ENCODE measurements at places on chromosomes 11 and 22. TPM values are rescaled to one million over a fixed set of nuclear protein-coding genes. Genes with fewer than 3 reads are reported as not detected.

- H3K27me3 ChIP-seq = no peaks in the 10 kb centered on the region
- no peak overlapping the region for H3K4me3 ChIP-seq
- peaks cover 3% of the 10 kb centered on the region for H3K36me3 ChIP-seq
- DNase-seq = no peak
Observed at GRCh38 chr11:64864135-64864472, 14.3 kb downstream of the EHD1 start.

- no peak overlapping the region for H3K4me3 ChIP-seq
- DNase-seq = peak; percentile 32
- H3K27ac ChIP-seq = no peak overlapping the region
- H3K4me1 ChIP-seq = peaks cover 17% of the 10 kb centered on the region
- peaks cover 7% of the 10 kb centered on the region for H3K36me3 ChIP-seq
Observed at GRCh38 chr11:71294846-71295600, 42.6 kb upstream of the SHANK2 start.

- no peaks in the 10 kb centered on the region for H3K4me1 ChIP-seq
- no peak overlapping the region for H3K27ac ChIP-seq
- peaks cover 24% of the 10 kb centered on the region for H3K36me3 ChIP-seq
- no peak for DNase-seq
Observed at GRCh38 chr11:19880088-19880345, 167.4 kb downstream of the NAV2 start.

- peaks cover 59% of the 10 kb centered on the region for H3K4me1 ChIP-seq
- H3K4me3 ChIP-seq = no peak overlapping the region
- no peaks in the 10 kb centered on the region for H3K27me3 ChIP-seq
- no peak for DNase-seq
- H3K27ac ChIP-seq = peak overlapping the region; percentile 100
Observed at GRCh38 chr22:38177926-38178604, 3.6 kb downstream of the PLA2G6 start.

GRCh38 chr11:125871391-125872137 lies 15.9 kb upstream of the HYLS1 start:
- H3K36me3 ChIP-seq = no peaks in the 10 kb centered on the region

GRCh38 chr22:41177622-41178424 lies 27.3 kb upstream of the L3MBTL2 start:
- H3K27me3 ChIP-seq = no peaks in the 10 kb centered on the region
- H3K4me1 ChIP-seq = peaks cover 10% of the 10 kb centered on the region
- peak; percentile 75 for DNase-seq
- H3K36me3 ChIP-seq = peaks cover 51% of the 10 kb centered on the region
- no peak overlapping the region for H3K4me3 ChIP-seq

- H3K27ac ChIP-seq = peak within 1 kb of the TSS; percentile 79
- peaks cover 16% of the 10 kb centered on the region for H3K4me1 ChIP-seq
- peaks cover 3% of the 10 kb centered on the region for H3K27me3 ChIP-seq
- peak within 1 kb of the TSS; percentile 76 for H3K4me3 ChIP-seq
Observed at GRCh38 chr22:36775964-36776669, at the start of gene IFT27. IFT27 (minus strand) TSS chr22:36776119; CDS start chr22:36775707, 412 bp downstream.

- no peak overlapping the region for H3K27ac ChIP-seq
- no peak overlapping the region for H3K4me3 ChIP-seq
- no peak for DNase-seq
Observed at GRCh38 chr11:60336767-60337391, 9.8 kb downstream of the MS4A6E start.

GRCh38 chr11:120254788-120255518 lies 15.0 kb downstream of the POU2F3 start:
- H3K4me1 ChIP-seq = no peaks in the 10 kb centered on the region
- no peak overlapping the region for H3K4me3 ChIP-seq
- peaks cover 65% of the 10 kb centered on the region for H3K27me3 ChIP-seq

GRCh38 chr22:48053486-48053885 lies 1291.0 kb downstream of the TBC1D22A start:
- H3K4me3 ChIP-seq = no peak overlapping the region
- H3K4me1 ChIP-seq = no peaks in the 10 kb centered on the region
- no peak overlapping the region for H3K27ac ChIP-seq
- no peaks in the 10 kb centered on the region for H3K27me3 ChIP-seq
- DNase-seq = peak; percentile 49

GRCh38 chr11:123587559-123587958 lies 66.9 kb downstream of the SCN3B start:
- H3K27ac ChIP-seq = no peak overlapping the region
- no peaks in the 10 kb centered on the region for H3K36me3 ChIP-seq
- H3K27me3 ChIP-seq = no peaks in the 10 kb centered on the region
- H3K4me3 ChIP-seq = no peak overlapping the region
- no peaks in the 10 kb centered on the region for H3K4me1 ChIP-seq
- no peak for DNase-seq

DNA sequence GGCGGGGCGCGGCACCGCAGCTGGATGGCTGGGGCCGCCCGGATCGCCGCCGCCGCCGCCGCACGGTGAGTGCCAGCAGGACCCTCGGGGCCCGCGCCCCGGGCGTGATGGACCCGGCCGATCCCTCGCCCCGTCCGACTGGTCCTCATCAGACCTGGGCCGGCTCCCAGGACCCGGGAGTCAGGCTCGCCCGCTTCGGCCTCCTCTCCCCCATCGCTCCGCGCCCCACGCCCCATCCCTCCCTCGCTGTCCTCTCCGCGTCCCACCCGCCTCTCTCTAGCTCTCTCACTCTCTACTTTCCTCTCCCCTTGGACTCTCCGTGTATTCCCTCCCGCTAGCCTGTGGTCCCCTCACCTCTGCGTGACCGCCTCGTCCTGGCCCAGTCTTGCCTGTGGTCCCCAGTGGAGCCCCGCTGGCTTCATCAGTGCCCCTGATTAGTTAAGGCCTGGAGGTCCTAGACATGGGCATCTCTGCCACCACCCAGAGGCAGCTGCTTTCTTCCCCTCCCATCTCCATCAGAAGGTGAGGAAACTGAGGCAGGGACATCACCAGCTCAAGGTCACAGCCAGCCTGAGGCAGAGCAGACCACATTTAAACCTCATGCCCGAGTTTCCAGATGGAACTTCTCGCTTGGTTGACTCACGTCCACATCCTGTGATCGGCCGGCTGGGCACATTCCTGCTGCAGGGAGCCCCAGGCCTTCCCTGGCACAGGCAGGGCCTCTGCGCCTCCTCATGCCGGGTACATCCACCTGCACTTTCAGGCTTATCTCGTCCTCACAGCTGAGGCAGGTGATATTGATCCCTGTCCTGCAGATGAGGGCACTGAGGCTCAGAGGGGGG lies 429 bp downstream of the SLC39A13 start:
- peak overlapping the region; percentile 98 for H3K27ac ChIP-seq
- peak; percentile 89 for DNase-seq
- H3K4me1 ChIP-seq = peaks cover 27% of the 10 kb centered on the region
- peaks cover 6% of the 10 kb centered on the region for H3K36me3 ChIP-seq

DNA sequence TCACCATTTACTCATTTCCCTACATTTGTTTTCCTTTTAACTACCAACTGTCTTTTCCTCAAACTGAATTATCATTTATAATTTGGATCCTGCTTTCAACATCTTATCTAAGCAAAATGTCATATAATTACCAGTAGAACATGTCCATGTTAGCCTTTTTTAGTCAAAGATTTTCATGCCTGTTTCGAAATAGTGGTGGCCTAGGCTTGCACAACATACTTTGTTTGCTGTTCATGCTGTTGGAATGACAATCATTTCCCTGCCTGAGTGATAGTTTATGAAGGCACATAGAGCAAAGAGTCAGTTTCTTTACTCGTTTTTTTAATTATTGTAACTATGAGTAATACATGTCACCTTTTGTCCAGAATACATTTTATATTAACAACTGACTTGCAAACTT lies 144.3 kb upstream of the ANO3 start:
- no peaks in the 10 kb centered on the region for H3K36me3 ChIP-seq
- DNase-seq = no peak
- no peak overlapping the region for H3K4me3 ChIP-seq
- peak overlapping the region; percentile 71 for H3K27ac ChIP-seq
- H3K27me3 ChIP-seq = no peaks in the 10 kb centered on the region

DNA sequence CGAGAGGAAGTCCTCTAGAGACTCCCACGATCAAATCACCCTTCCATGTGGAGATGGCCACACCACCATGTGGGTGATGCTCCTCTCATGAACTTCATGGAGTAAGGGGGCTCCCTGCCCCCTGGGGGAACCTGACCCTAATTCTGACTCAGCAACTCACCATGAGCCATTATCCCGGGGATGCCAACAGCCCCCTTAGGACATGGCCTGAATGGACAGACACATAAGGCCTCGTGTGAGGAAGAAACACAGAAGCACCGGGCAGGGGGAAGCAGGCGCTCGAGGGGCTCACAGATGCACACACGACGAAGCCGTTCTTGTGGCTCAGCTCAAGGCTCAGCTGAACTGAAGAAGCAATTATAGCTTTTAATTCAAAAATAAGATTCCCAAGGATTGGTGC lies 99.5 kb upstream of the BID start:
- no peak overlapping the region for H3K4me3 ChIP-seq
- H3K36me3 ChIP-seq = peaks cover 18% of the 10 kb centered on the region
- no peaks in the 10 kb centered on the region for H3K27me3 ChIP-seq
- no peak overlapping the region for H3K27ac ChIP-seq
- no peaks in the 10 kb centered on the region for H3K4me1 ChIP-seq

DNA sequence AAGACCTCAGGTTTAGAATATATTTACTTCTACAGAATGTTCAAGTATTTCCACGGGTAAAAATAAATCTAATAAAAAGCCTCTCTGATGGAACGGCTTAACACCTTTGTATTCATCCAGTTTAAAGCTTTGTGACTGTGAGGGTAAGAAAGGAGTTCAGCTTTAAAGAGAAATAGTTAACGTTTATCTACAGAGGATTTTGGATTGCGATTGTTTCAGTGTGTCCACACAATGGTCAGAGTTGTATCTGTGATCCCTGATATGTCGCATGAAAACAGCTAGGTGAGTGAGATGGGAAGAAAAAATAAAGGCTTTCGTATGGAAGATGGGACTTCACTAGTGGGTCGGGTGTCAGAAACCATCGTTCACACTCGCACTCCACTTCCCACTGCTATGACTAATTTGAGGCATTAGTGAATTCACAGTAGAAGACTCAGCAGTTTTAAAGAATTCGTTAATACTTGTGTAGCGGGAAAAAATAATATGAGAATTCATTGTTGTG lies 1.6 kb downstream of the APLP2 start:
- H3K36me3 ChIP-seq = no peaks in the 10 kb centered on the region
- no peaks in the 10 kb centered on the region for H3K27me3 ChIP-seq
- DNase-seq = no peak
- peaks cover 31% of the 10 kb centered on the region for H3K4me1 ChIP-seq
- peak overlapping the region; percentile 81 for H3K27ac ChIP-seq

DNA sequence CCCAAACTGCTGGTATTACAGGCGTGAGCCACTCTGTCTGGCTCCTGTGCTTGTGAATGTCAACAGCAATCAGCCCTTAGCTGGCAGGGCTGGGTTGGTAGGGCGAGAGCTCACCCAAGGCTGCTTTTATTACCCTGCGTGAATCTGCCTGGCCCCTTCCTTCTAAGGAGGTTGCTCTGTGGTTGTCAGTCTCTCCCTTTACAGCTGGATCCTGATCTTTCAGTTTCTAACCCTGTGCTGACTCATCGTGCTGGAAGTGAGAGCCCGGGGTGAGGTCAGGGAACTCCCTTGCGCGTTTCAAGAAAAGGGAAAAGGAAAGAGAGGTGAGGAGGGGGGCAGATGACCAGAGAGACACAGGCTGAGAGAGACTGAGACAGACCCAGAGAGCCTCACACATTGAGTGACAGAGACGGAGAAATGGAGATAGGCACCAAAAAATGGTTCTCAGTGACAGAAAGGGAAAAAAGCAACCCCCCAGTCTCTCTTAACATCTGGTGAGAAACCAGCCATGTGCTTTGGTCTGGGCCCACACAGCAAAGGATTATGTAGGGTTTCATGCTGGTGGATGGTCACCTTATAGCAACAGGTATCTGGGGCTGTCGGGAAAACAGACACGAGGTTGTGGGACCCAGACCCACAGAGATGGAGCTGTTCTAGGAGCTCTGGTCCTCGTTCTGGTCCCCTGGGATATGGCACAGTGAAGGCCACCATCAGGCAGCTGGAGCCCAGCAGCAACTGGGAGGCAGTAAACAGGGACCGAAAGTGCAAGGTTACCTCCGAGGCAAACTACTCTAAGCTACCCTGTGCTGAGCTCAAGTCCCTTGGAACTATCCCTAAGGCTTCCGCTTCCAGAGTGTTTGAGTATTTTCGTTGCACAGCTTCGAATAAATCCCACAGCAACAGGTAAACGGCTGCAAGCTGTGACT lies 2.5 kb downstream of the TCN2 start:
- H3K4me3 ChIP-seq = peak overlapping the region; percentile 59
- DNase-seq = no peak
- peak overlapping the region; percentile 94 for H3K27ac ChIP-seq
- peaks cover 48% of the 10 kb centered on the region for H3K4me1 ChIP-seq
- H3K36me3 ChIP-seq = peaks cover 15% of the 10 kb centered on the region

GRCh38 chr11:57303280-57303989 lies 21.3 kb downstream of the TNKS1BP1 start:
- no peaks in the 10 kb centered on the region for H3K27me3 ChIP-seq
- H3K36me3 ChIP-seq = peaks cover 54% of the 10 kb centered on the region
- H3K4me1 ChIP-seq = peaks cover 26% of the 10 kb centered on the region
- DNase-seq = no peak
- H3K4me3 ChIP-seq = no peak overlapping the region

Gene MRGPRX3
- not detected for total RNA-seq

Gene LRRC55
- not detected for total RNA-seq

Gene TESMIN
- 0.55 TPM for total RNA-seq

Gene P2RX6
- total RNA-seq = 2.6 TPM

Gene OR51B2
- total RNA-seq = not detected

Gene OR51B4
- not detected for total RNA-seq

Gene MOV10L1
- 1.4 TPM for total RNA-seq

All from osteocyte (in vitro differentiated cells).